Type B pancreatic cell (in vitro differentiated cells): ENCODE measurements at places on chromosomes 6 and 20.

GRCh38 chr6:125182237-125183008 is 28.9 kb downstream of the TPD52L1 start:
- no peak for DNase-seq

DNA sequence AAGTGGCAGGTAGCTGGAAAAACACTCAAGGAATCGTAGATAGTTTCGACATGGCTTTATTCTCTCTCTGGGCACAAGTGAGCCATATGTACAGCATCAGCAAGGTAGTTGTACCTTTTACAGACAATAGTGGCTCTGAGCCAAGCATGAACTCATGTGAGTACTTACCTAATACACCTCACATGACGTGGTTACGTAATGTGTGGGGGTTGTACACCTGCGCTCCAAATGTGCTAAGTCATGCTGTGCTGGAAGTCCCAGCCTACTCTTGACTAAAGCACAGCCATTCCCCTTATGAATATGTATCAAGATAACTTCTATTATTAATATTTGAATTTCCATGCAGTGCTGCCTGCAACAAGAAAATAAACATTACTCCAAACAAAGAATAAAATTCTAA is 78.8 kb upstream of the HMGN3 start:
- no peak for DNase-seq

DNA sequence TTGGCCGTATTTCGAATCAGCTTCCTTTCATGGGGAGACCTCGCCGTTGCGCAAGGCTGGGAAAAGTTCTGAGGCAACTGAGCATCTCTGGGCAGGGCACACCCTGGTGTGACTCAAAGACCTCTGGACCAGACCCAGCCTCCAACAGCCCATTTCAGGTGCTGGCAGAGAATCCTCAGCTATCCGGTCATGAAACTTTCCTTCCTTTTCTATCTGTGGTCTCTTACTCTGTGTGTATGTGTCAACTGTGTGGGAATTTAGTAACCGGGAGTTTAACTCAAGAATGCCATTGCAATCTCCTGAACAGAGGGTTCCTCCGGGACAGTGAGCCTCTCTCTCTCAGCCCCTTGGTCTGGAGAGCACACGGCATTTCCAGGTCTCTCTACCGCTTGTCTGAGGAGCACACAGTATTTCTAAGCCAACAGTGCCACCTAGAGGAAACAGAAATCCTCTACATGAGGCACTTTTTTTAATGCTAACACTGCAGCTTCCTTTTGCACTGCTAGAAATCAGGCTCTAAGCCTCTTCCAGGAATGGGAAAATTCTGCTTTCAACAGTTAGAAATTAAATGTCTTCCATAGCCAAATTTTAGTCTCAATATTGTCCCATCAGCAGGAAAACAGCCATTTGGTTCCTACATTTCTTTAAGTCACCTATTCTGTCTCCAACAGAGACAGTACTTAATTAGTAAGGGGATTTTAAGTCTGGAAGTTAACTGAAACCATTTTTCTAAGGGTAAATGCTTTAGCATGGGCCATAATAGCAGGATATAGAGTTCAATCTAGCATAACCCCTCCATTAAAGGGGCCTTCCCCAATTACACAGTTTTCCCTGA is 32.7 kb downstream of the PLN start:
- no peak for DNase-seq

DNA sequence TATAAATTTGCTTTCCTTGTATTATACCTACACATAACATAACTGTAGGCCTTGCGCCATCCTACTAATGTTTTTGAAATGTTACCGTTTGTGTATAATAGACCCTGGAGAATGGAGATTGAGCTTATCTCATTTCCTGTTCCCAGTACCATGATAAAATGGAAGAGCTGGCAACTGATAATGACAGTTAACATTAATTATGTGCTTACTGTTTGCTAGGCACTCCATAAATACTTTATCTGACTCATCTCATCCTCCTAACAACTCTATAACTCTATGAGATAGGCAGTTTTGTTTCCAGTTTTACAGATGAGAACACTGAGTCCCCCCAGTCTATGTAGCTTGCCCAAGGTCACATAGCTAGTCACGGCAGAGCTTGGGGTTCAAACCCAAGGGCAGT is 396.7 kb downstream of the SYNE1 start:
- no peak for DNase-seq

DNA sequence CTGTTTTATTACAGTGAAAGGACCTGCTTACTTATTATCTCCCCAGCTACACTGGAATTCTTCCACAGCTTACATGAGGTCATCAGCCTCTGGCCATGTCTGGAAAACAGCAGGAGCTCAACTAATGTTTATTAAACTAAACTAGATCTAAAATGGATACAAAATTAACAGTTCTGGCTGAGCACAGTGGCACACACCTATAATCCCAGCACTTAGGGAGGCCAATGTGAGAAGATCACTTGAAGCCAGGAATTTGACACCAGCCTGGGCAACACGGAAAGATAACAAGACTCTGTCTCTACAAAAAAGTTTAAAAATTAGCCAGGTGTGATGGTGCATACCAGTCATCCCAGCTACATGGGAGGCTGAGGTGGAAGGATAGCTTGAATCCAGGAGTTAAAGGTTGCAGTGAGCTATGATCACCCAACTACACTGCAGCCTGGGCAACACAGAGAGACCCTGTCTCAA is 220.8 kb upstream of the MARCKS start:
- no peak for DNase-seq
